Skin of body (tissue), 3 donors: ENCODE measurements at places on chromosomes 1 and 21. TPM values are rescaled to one million over a fixed set of nuclear protein-coding genes. Genes with fewer than 3 reads are reported as not detected.

- no peak for DNase-seq
Measured at GRCh38 chr1:39136638-39137037, 67.9 kb upstream of the MACF1 start.

GRCh38 chr1:209871430-209871829 is 43.7 kb downstream of the UTP25 start:
- no peak for DNase-seq

- no peak for DNase-seq
Measured at GRCh38 chr1:244354810-244355278, 96.9 kb downstream of the ADSS2 start.

- no peak for DNase-seq
Measured at GRCh38 chr1:204011426-204011825, 61.5 kb upstream of the SOX13 start.

GRCh38 chr1:78839704-78840277 is 166.7 kb downstream of the ADGRL4 start:
- DNase-seq, result peak; percentile 34

DNA sequence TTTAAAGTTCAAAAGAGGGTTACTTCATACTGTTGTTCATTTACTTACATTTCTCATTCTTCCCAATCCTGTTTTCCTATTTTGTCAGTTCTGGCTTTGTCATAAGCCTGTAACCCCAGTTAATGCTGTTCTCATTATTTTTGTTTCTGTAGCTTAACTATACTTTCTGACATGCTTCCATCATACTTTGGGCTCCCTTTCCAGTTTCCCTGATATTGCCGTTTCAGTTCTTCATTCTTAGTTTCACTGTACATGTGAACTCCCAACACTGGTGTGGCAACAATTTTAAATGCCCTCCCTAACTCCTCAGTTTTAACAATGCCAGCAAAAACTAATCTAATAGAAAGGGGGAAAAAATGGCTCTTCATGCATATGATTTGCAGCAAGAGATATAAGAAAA is 456.7 kb downstream of the LMO4 start:
- DNase-seq, result no peak

Gene RNU1-1
- total RNA-seq, result 34,682 TPM

Gene DDX59
- total RNA-seq, result 24.5 TPM

Gene BPNT1
- total RNA-seq, result 11.3 TPM

Gene S100A9
- 1,024 TPM for total RNA-seq

Gene KRTAP19-3
- total RNA-seq, result 9.7 TPM

Gene CR1L
- 1.6 TPM for total RNA-seq
